ENCODE measurements at places on chromosomes 4 and X.

GRCh38 chr4:53505947-53506346 lies 85.3 kb downstream of the LNX1 start:
- no peak for DNase-seq

DNA sequence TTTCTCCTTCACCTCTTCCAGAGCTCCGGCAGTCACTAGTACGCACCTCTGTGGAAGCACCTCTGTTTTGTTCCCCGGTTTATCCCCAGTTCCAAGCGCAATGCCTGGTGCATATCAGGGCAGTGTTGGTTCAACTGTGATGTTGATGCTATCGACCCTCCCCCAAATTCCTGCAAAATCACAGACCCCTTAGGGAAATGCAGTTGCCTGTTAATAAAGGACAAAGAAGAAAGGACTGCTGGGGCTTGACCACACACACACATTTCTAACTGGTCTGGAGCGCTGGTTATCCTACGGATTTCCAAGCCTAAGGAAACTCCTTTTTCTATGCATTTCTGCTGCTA lies 530 bp upstream of the NMU start:
- DNase-seq: no peak

DNA sequence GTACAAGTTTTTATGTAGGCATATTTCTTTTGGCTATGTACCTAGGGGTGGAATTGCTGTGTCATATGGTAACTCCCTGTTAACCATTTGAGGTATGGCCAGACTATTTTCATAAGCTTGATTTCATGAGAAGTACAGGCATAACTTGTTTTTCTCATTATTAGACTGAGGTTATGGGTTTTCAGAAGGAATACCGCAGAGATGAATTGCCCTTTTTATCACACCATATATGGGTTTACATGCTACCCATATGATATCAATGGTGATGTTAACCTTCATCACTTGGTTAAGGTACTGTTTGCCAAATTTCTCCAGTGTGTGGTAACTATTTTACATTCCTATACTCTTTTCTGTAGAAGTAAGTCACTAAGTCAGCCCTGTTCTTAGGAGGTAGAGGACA lies 23.5 kb downstream of the RAB40A start:
- no peak for DNase-seq

DNA sequence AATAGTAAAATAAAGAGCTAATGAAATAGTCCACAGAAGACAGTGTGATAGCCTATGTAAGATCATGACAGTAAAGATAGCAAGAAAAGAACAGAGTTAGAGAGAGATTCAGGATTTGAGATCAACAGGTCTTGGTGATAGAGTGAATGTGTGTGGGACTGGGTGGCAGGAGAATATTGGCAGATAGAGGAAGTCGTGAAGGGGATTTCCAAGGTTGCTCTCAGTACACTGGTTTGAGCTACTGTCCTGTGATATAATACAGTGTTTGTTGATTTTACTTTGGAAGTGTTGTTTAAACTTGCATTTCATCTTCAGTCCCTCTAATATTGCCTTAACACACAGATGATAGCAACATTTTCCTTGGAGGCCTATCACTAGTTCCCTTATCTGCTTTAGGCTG lies 44.1 kb downstream of the DTHD1 start:
- no peak for DNase-seq

DNA sequence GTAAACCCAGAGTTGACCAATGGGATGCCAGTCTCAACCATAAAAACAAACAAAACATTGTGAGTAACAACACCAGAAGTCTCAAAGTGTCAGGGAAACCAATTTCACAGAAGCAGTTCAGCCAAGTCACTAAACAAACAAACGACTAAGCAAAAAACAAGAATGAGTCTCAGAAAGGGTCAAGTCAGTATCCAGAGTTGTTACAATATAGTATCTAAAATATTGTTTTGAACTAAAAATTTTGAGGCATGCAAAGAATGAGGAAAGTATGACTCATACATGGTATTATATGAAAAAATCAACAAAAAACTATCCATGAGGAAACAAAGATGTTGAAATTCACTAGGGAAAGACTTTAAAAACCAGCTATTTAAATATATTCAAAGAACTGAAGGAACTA lies 70.6 kb downstream of the AR start:
- DNase-seq: no peak

Data from stimulated activated CD8-positive, alpha-beta memory T cell treated with anti-CD3 and anti-CD28 coated beads, Interleukin-4, amount 100 ng/mL, for 4 hours (primary cell).